ENCODE measurements at places on chromosomes 5 and 9. TPM values are rescaled to one million over a fixed set of nuclear protein-coding genes. Genes with fewer than 3 reads are reported as not detected.

SPINK4 gene
- polyA plus RNA-seq = not detected

NRG2 gene
- polyA plus RNA-seq = 4.8 TPM

GPR150 gene
- polyA plus RNA-seq = not detected

FAM221B gene
- polyA plus RNA-seq = 0.03 TPM

DNAI1 gene
- polyA plus RNA-seq = not detected

TRAPPC13 gene
- polyA plus RNA-seq = 11.2 TPM

TTC23L gene
- 0.07 TPM for polyA plus RNA-seq

Measured in adipose tissue (tissue), 3 donors.